NCI-H460 (cell line): ENCODE measurements at places on chromosomes 2 and 18. TPM values are rescaled to one million over a fixed set of nuclear protein-coding genes. Genes with fewer than 3 reads are reported as not detected.

KCNE4 gene
- total RNA-seq: 201 and 213 TPM in 2 replicates

RAPGEF4 gene
- total RNA-seq: 10.8 and 11.8 TPM in 2 replicates

SLC16A14 gene
- total RNA-seq: 27.6 and 28.4 TPM in 2 replicates

RGPD4 gene
- 0.07 TPM in 1 of 2 replicates, not detected in the other for total RNA-seq

AAK1 gene
- 37.7 and 39.4 TPM in 2 replicates for total RNA-seq

ALKAL2 gene
- not detected in 2 replicates for total RNA-seq

PRSS56 gene
- not detected in 2 replicates for total RNA-seq

DNA sequence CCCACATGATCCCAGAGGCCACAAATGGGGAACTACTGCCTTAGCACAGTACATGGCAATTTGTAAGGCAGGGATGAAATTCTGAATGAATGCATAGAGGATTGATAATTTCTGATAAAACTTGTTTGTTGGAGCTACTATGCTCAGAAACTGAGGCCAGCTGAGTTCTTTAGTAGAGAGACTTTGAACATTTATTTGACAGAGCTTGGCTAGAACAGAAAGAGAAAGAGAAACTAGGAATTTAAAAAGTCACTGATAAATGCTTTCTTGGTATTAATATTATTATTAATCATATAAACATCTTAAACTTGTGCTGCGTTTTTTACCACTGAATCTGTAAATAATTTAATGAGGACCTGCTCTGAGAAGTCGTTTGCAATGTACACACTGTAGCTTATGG lies 923.7 kb upstream of the CNTNAP5 start:
- no peak for DNase-seq

DNA sequence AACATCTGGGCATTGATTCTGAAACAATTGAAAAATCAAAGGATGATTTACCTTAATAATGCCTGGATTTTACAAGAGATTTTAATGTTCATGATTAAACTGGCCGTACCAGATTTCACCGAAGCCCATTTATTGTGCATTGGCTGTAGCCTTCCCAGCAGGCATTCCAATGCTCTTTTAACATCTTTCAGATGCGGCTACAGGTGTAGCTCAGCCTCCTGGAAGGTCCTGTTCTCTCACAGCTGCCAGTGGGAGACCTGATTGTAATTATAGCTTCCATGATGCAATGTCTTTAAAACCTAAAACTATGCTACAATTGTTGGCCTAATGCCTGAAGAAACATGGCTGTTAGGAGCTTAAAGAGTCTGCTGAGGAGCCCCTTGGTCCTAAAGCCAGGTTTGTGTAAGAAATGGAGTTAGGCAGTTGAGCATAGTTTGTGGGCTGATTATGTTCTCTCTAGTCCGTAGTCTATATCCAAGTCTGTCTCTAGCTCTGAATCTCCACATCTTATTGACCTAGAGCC lies 147.4 kb downstream of the CERS6 start:
- no peak for DNase-seq

DNA sequence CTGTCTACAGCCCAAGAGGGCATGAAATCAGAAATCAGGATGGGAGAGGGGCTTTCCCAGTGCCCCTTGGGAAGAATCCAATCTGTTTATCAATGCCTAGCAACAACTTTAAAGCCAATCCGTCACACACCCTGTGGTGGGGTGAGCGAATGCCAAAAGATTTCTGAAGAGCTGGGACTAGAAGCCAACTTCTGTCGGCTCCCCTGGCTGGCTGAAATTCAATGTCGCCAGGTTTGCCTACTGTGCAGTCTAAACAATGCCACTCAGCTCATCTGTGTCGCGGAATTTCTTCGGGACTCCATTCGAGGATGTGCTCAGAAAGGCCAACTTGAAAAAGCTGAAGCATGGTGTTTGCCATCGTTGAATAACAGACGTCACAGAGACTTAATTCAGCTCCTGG lies 31.5 kb upstream of the NCKAP5 start:
- DNase-seq: no peak

- peak; percentile 45 for DNase-seq
Observed at GRCh38 chr2:25521665-25522387, 151.6 kb downstream of the DTNB start.

DNA sequence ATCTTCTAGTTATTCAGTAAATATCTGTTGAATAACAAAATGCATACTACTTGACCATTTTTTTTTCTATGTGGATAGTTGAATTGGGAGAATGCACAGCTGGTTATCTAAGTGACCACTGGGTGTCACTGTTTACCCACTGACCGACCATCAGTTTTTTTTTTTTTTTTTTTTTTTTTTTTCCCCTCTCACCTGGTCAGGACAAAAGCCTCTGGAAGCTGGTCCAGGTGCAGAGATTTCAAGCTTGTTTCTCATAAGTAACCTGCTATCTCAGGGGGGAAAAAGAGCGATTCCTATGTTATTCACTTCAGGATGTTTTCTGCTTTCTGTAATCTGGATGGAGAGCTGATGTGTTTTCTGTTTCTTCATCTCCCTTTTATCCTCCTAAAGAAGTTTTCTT lies 256.0 kb downstream of the DCDC2C start:
- DNase-seq: peak; percentile 30

DNA sequence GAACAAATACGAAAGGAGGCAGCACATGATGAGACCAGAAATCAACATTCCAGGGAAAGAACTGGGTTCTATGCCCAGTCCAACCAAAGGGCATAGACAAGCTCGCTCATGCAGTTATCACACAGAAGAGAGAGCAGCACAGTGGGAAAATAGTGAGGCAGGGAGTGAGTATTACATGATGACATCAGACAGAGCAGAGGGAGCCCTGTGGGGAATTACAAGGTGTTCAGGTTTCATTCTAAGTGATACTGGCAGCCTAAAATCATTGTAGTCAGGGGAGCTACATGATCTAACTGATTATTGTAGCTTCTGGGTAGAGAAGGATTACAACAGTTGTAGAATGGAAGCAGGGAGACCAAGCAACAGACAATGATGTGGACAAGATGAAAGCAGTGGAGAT lies 658.5 kb downstream of the ARHGAP15 start:
- DNase-seq: no peak

GRCh38 chr2:189631849-189632248 lies 29.4 kb upstream of the ASNSD1 start:
- DNase-seq: no peak

GRCh38 chr2:43084699-43085091 lies 141.7 kb downstream of the ZFP36L2 start:
- no peak for DNase-seq

DNA sequence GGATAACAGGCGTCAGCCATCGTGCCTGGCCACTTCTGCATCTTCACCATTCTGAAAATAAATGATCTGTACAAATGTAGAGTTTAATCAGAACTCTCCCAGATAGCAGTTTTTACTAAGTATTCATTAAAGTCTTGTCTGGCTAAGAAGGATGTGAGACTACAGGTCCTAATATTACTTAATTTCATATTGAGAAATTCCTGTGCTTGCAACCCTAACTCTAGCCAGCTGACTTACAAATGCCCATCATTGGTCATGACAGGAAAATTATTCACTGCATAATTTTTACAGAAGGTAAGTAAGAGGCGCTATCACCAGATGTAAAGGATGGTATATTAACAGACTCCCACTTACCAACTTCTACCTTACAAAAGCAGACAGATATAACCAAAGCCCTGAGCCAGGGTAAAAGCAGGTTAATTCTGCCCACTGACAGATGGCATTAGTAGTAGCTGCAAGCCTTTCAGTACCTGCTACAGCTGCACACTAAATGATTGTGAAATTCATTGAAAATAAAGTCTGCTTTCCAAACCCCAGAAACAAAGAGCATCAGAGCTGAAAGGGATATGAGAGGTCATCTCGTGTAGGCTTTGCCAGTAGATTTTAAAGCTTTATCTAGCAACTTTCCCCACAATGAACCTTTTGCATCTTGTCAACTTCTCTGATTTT lies 271.3 kb upstream of the STON1 start:
- no peak for DNase-seq

DNA sequence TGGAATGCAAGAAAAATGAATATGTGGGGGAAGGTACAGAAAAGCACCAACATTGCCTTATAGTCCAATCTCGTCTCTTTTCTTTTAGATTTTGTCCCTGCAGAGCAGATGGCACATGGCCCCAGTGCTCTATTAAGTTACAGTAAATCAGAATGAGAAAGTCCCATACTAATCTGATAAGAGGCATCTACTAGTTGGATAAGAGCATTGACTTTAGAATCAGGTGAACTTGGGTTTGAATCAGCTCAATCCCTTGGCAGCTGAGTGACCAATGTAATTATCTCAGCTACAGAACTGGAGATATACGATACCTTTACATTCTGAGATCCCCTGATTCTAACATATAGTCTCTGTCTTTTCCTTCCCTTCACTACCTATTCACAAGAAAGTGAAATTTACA lies 54.8 kb upstream of the PDE1A start:
- no peak for DNase-seq

DNA sequence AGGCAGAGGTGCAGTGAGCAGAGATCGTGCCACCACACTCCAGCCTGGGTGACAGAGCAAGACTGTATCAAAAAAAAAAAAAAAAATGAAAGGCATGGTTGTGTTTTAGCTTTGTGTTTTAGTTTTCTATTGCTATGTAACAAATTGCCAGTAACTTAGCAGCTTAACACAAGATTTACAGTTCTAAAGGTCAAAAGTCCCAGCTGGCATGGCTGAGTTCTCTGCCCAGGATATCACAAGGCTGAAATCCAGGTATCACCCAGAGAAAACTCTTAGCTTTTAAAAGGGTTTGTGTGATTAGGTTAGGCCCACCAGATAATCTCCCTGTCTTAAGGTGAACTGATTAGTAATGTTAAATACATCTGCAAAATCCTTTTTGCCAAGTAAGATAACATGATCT lies 107.7 kb upstream of the YPEL5 start:
- no peak for DNase-seq

DNA sequence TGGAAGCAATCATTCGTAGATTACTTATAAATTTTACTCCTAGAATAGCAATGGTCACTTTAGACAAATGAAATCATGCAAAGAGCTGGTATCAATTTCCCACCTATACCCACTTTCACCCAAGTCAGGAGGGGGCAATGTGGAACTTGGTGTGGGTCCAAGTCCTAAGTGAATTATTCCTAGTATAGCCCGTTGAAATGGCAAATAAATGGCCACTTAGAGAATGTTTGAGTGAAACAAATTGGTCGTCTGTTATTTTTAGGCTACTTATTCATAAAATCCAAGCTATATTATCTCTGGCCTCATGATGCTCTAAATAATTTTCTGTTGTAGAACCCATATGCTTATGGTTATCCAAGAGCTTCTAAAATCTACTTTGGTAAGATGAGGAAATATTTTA lies 98.1 kb downstream of the MYO3B start:
- DNase-seq: no peak

- no peak for DNase-seq
Observed at GRCh38 chr2:8379549-8379948, 302.3 kb upstream of the ID2 start.

- no peak for DNase-seq
Observed at GRCh38 chr2:95388091-95388692, 14.3 kb upstream of the FAHD2A start.

- no peak for DNase-seq
Observed at GRCh38 chr2:101961338-101962191, 30.2 kb upstream of the IL1R2 start.

GRCh38 chr2:240259924-240260529 lies 119.6 kb upstream of the OTOS start:
- DNase-seq: no peak
